ENCODE measurements at places on chromosomes 2 and 18.

DNA sequence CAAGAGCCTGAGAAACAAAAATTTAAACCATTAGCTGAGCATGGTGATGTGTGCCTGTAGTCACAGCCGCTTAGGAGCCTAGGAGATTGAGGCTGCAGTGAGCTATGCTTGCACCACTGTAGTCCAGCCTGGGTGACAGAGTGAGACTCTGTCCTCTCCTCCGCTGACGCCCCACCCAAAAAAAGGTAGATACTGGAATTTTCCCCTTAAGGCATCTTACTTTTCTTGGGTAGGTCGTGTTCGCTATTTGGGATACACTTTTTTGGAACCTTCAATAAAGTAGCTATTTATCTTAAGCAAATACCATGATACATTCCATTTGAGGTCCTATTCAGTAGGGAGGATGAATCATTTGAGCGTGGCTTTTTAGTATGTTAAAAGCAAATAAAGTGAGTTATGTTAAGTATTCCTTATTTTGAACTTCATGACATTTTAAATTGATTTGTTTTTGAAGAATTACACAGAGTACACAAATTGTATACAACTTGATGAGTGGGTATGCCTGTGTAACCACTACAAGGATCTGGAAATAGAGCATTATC is 38.7 kb downstream of the RALBP1 start:
- DNase-seq: peak; percentile 52

DNA sequence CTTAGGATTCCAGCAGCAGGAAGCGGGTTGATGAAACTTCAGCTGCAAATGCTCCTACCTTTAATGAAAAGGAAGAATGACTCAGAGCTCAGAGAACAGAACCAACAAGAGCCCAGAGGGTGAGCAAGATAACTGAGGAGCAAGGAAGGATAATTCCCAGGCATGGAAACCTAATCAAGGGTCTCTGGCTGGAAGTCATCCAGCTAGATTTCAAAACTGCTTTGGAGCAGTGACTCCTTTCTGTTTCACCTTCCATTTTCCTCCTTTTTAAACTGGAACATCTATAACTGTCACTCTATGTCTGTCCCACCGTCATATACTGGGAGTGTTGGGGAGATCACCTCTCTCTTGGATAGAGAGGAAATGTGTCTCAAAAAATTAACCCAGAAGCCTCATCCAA is 148.4 kb upstream of the RAB6C start:
- DNase-seq: no peak

- DNase-seq: no peak
Measured at GRCh38 chr2:109500910-109501309, 112.9 kb downstream of the SEPTIN10 start.

DNA sequence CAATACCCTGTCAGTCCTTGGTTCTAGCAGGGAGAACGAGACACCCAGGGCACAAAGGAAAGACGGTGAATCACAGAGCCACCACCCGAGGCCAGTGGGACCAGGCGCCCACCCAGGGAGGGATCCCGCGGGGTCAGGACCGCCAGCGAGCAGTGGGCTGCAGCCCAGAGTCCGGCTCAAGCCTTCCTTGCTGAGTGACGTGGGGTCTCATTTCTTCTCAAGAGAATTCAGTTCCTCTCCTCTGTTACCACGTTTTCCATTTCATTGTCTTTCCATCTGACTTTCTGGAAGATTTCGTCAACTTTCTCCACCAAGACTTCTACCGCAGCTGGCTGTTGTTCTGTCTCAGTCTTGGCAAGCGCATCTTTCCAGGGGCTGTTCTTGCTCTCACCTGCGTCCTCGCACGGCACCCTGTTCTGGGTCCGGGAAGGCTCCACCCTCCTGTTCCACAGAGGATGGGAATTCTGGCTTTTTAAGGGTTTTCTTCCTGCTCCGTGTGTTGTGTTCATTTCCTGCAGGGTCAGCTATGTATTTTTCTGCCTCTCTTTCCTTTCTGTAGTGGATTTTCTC is 248.6 kb downstream of the NDUFA10 start:
- DNase-seq: no peak

- peak; percentile 11 for DNase-seq
Measured at GRCh38 chr2:160752475-160753330, 259.1 kb upstream of the RBMS1 start.

GRCh38 chr18:65527879-65528633 is 222.8 kb upstream of the CDH7 start:
- no peak for DNase-seq

DNA sequence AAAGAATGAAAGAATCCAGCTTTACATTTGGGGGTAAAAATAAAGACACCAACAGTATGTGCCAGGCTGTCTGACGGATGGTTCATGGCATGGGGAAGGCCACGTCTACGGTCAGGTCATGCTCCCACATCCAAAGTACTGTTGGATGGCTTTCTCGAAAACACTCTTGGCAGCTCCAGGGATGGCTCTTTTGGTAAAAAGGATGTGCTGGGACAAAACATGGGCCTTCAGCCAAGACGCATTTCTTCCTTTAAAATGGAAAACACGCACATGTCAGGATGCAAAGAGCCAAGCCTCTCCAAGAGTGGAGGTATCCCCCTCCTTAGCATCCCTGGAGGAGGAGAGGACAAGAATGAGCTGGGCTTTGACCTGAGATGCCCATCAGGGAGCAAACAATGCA is 376.5 kb upstream of the KLHL29 start:
- DNase-seq: no peak
